Vagina (tissue), 2 donors: ENCODE measurements at places on chromosomes 13 and 19. TPM values are rescaled to one million over a fixed set of nuclear protein-coding genes. Genes with fewer than 3 reads are reported as not detected.

Gene EFNA2
- total RNA-seq = not detected

- no peaks in the 10 kb centered on the region for H3K27me3 ChIP-seq
- no peaks in the 10 kb centered on the region for H3K4me1 ChIP-seq
- no peak for DNase-seq
- no peak overlapping the region for H3K4me3 ChIP-seq
- H3K36me3 ChIP-seq = no peaks in the 10 kb centered on the region
- no peak overlapping the region for H3K27ac ChIP-seq
These were observed 14.4 kb upstream of the SLC25A42 start for GRCh38 chr19:19049406-19049805.

DNA sequence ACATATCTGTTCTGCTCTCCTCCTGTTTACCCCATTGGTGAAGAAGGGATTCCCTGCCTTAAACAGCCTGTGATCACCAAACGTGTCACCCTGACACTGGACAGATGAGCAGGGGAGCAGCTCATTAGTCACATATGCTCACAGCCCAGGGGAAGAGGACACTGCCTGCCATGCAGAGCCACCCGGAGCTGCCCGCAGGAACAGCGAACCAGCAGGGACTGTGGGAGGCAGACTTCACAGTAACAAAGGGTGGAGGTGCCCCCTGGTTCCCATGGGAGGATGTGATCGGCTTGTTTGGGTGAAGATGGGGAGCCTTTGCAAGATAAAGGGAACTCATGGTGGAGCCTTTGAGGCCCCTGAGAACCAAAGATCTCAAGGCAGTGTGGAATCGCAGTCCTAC, 88.6 kb upstream of the FARP1 start:
- no peaks in the 10 kb centered on the region for H3K27me3 ChIP-seq
- no peak overlapping the region for H3K27ac ChIP-seq
- no peaks in the 10 kb centered on the region for H3K36me3 ChIP-seq
- H3K4me1 ChIP-seq = no peaks in the 10 kb centered on the region

GRCh38 chr13:98212763-98213162, 35.7 kb upstream of the RNF113B start:
- H3K27me3 ChIP-seq = no peaks in the 10 kb centered on the region
- H3K27ac ChIP-seq = no peak overlapping the region
- H3K36me3 ChIP-seq = no peaks in the 10 kb centered on the region

Gene PODNL1
- 5.2 TPM for total RNA-seq

Gene FAM83E
- total RNA-seq = 3.2 TPM

- no peaks in the 10 kb centered on the region for H3K27me3 ChIP-seq
- H3K36me3 ChIP-seq = no peaks in the 10 kb centered on the region
- no peak for DNase-seq
- no peaks in the 10 kb centered on the region for H3K4me1 ChIP-seq
- no peak overlapping the region for H3K4me3 ChIP-seq
These were observed 30.8 kb downstream of the NLRP4 start for GRCh38 chr19:55867101-55867500.

Gene CAMSAP3
- total RNA-seq = 12.8 TPM

Gene PHLDB3
- 24.3 TPM for total RNA-seq

DNA sequence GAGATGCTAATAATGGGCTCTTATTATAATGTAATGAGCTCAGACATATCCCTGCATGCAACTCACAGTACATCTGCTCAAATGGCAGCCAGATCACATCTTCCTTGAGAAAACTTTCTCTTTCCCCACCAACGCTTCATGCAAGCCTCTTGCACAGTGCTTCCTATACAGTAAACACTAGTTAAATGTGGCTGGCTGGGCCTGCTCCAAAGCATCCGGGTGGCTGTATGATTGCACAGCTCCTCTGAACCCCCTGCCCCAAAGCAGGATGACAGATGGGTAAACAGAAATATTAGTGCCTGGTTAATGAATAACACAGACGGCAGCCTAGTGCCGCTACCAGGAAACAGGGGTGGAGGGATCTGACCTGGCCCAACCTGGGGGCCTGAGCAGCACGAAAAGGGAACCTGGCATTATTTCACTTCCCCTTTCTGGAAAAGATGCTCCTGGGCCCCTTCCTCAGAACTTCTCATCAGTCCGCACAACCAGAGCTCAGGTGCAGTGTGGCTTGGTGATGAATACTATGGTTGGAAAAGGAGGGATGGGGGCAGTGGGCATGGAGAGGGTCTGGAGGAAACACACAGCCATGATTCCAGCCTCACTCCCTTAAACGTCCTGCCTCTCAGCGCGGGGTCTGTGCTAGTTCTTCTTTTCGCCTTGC, 10.8 kb downstream of the FFAR2 start:
- H3K4me1 ChIP-seq = peaks cover 8% of the 10 kb centered on the region
- H3K36me3 ChIP-seq = no peaks in the 10 kb centered on the region
- no peak for DNase-seq
- H3K4me3 ChIP-seq = no peak overlapping the region
- no peaks in the 10 kb centered on the region for H3K27me3 ChIP-seq
- H3K27ac ChIP-seq = no peak overlapping the region
